ENCODE measurements at places on chromosomes 7 and 10. TPM values are rescaled to one million over a fixed set of nuclear protein-coding genes. Genes with fewer than 3 reads are reported as not detected.

The KLLN gene
- total RNA-seq: not detected

The SLC4A2 gene
- total RNA-seq: 38.6 TPM

DNA sequence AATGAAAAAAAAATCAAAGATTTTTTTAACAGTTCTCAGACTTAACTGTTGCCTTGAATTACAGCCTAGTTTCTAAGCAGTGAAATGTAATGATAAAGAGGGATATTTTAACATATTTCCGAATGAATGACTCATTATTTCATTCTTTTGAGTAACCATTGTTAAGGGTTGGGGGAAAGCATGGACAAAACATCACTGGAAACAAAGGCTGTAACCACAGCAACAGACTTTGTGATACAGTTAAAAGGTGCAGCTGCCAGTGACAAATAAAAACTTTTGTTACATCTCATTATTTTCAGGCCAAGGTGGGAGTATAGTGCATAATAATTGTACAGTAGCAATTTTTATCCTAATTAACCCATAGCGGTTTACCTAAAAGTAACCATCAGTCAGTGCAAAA lies 172.6 kb downstream of the LRRTM3 start:
- no peak for DNase-seq

DNA sequence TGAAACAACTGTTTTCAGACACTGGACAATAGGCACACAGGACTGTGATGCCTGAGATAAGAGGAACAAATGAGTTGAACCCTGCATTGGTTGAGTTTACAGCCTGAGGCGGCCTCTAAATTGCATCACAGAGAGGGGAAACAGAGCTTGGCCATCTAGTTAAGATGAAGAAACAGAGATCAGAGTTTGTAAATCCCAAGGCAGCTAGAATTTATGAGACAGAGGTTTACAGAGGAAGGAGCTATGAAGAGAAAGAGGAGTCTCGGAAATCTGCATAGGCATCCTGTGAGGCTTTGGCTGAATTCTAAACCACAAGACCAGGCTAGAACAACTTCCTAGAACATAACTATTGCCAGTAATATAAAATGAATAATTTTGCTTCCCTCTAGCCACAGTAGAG lies 41.0 kb upstream of the OIT3 start:
- no peak for DNase-seq

GRCh38 chr7:69778138-69778537 lies 179.9 kb downstream of the AUTS2 start:
- no peak for DNase-seq

GRCh38 chr7:52777051-52777822 lies 258.2 kb upstream of the POM121L12 start:
- DNase-seq: no peak

Data from MG63 (cell line).